ENCODE measurements at places on chromosomes 2 and 18.

DNA sequence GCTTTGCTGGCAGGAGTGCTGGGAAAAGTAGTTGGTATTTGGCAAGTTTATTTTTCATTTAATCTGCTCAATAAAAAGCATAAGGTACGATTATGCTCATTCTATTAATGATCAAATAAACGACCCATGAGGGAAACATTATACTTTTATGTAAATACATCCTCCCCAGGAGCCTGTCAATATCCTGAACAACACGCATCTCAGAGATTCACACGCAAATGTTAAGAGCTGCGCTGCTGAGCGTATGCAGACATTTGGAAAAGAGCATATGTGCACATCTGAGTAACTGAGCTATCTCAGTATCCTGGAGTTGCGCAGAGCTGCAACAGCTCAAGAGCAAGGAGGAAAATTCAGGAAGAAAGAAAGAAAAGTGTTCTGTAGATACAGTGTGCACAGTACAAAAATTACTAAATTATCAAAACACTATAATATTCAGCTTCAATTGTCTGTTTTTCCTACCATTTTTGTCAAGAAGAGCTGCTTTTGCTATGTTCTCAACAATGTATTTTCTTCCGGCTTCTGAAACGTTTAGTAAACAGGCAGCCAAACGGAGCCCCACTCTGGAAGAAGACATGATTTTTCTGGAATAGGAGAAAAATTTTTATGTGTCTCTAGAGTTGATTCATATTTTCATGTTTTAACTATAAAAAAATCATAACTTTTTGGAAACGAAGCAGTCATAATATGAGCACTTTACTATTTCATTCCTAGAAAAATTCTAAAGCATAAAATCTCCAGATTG is 2.4 kb downstream of the FTCDNL1 start:
- no peak for DNase-seq

DNA sequence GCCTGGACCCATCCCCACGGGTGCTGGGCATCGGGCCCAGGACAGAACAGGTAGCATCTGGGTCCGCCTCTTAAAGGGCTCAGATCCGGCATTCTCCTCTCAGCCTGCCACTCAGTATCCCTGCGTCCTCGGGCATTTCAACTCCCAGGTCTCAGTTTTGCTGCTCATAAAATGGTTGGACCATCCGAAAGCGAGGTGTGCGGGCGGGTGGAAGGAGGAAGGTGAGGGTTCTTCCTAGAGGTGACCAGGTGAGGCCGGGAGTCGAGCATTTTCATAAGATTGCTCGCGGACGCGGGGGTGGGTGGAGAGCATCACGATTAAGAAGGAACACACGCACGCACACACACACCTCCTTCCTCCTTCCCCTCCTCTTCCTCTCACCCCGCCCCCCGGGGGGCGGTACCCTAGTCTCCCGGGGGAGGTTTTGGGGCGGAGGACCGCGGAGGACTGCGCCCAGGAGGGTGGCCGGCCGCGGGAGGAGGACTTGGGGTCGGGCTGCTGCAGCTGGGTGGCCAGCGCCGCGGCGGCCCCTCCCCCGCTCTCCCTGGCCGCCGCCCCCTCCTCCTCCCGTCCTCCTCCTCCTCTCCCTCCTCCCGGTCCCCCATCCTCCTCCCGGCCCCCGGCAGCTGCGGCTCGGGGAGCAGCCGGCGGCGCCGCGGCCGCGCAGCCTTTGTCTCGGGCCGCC is 97.9 kb upstream of the GPR45 start:
- DNase-seq, result no peak

DNA sequence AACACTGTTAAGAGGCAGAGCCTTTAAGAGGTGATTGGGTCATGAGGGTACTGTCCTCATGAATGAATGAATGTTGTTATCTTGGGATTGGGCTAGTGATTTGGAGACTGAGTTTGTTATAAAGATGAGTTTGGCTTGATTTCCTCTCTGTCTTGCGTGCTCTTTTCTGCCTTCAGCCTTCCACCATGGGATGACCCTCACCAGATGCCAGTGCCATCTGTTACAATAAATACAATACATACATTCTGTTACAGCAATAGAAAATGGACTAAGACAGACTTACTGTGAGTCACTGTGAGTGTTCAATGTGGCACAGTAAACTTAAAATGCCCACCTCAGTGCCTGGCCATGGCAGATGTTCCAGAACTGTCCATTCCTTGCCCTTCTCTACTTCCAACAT is 95.0 kb upstream of the ZFP36L2 start:
- no peak for DNase-seq

GRCh38 chr2:150486539-150487484 is 655 bp downstream of the RND3 start:
- DNase-seq, result peak; percentile 37

- DNase-seq, result no peak
These were observed 1344.2 kb downstream of the LRP1B start for GRCh38 chr2:140786585-140786984.

GRCh38 chr2:20281876-20282275 is 56.9 kb upstream of the SDC1 start:
- no peak for DNase-seq

DNA sequence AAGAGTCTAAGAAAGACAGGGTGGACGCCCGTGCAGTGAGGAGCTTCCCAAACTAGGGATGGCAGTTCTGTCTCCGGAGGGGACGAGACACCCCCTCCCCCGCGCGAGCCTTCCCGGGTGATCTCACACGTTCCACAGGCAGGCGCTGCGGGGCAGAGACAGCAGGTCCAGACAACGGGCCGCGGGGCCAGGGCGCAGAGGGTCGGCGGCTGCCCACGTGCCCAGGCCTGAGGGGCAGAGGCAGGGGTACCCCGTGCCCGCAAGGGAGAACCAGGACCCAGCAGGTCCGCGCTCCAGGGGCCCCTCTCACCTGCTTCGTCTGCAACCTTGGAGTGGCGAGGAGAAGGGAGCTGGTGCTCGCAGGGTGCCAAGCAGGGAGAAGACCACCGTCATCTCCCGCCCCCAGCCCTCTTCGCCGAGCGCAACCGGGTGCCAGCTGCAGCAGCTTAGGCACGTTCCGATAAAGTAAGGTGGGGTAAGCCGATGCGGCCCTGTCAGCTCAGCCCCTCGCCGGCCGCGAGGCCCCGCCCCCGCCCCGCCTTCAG is at the start of gene GPR155:
Gene GPR155, minus strand, starts transcription at position 467 of the 545 bp plus-strand sequence. CDS start 5,073 bp downstream, outside the sequence.
- peak; percentile 87 for DNase-seq

GRCh38 chr18:67862069-67862468 is 345.5 kb upstream of the DSEL start:
- no peak for DNase-seq

- DNase-seq, result no peak
These were observed 37.2 kb downstream of the MCFD2 start for GRCh38 chr2:46878240-46878877.

DNA sequence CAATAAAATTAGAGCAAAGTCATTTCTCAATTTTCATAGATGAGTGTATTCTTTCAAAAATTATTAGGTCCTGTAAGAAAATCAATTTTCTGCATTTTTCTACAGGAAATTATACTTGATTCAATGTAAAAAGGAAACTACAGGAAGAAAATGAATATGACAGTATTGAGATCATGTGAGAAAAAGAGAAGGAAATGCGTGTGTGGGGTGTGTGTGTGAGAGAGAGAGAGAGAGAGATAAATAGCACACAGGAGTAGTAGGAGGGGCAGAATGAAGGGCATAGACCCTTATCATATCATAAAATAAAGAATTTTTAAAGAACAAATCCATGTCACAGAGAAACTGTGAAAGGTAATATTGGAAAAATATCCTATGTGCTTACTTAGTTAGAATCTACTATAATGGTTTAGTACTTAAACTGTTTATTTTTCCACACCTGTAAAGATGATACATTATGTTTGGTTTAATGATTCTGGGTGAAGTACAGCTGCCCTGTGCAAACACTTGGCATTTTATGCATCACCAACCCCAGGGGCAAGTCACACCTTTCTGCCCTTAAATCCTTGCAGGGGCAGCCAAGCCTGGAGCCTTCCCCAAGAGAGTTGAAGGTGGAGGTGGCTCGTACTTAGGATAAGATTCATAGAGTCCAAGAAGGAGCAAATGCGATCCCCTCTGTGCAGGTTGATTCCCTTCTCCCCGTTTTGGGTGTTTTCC is 276.4 kb downstream of the TGIF1 start:
- DNase-seq, result no peak

- peak; percentile 35 for DNase-seq
These were observed 88.0 kb downstream of the ZCCHC2 start for GRCh38 chr18:62610701-62611411.

GRCh38 chr2:174777347-174778084 is 13.2 kb upstream of the CHRNA1 start:
- DNase-seq, result no peak

DNA sequence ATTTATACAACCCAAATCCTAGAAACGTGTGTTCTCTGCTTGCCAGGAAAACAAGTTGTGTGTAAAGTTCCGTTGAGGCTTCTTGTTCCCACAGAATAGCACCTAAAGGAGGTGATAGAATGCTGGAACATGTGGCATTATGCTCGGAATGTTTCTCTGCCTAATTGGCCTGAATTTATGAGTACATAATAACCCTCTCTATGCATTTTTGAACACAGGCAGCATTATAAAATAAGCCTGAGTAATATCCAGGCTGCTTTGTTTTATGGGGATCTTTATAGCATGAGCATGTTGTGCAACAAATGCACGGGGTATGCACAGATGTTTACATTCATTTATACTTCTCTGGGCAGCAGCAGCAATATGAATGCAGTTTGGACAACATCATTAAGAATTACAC is 385.7 kb downstream of the MBD2 start:
- DNase-seq, result no peak

- no peak for DNase-seq
These were observed 94.2 kb downstream of the CABLES1 start for GRCh38 chr18:23229472-23229871.

- DNase-seq, result peak; percentile 27
These were observed 152.3 kb downstream of the MEIS1 start for GRCh38 chr2:66587216-66587615.

- peak; percentile 43 for DNase-seq
These were observed 2.1 kb downstream of the FZD5 start for GRCh38 chr2:207767461-207768167.

DNA sequence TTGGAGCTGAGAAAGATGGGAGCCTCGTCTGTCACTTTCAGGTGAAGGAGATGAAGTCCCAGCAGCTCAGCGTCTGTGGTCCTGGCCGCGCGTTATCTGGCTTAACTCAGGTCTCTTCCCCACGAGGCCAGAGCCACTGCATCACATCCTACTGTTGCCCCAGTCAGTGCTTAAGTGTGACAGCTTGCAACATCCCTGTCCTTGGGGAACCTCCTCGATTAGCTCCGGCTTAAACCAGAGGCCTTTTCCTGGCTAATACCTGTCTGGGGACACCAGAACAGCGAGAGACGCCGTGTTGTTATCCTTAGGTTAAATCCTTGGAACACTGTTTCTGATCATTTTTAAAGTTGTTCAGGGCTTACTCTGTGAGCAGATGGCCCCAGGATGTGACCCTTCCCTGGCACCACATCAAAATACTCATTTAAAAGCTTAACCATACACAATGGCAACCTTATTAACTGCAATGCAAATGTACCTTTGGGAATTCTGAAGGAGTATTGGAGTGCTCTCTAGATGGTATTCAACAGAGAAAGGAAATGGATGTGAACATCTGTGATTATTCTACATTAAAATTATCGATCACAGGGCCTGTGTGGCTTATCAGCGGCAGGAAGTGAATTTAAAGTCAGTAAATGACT is 61.2 kb upstream of the SPP2 start:
- DNase-seq, result no peak

Data from adrenal gland (tissue), 19 donors.